ENCODE measurements at places on chromosomes 12 and 14. TPM values are rescaled to one million over a fixed set of nuclear protein-coding genes. Genes with fewer than 3 reads are reported as not detected.

The LRRC43 gene
- 1.1 TPM for total RNA-seq

The AQP2 gene
- total RNA-seq = not detected

The MAPK1IP1L gene
- 89.6 TPM for total RNA-seq

The TIMELESS gene
- 6.0 TPM for total RNA-seq

All from mesenteric fat pad (tissue), 1 donor.